Right ventricle myocardium superior (tissue), 1 donor: ENCODE measurements at places on chromosomes 5 and 9. TPM values are rescaled to one million over a fixed set of nuclear protein-coding genes. Genes with fewer than 3 reads are reported as not detected.

DNA sequence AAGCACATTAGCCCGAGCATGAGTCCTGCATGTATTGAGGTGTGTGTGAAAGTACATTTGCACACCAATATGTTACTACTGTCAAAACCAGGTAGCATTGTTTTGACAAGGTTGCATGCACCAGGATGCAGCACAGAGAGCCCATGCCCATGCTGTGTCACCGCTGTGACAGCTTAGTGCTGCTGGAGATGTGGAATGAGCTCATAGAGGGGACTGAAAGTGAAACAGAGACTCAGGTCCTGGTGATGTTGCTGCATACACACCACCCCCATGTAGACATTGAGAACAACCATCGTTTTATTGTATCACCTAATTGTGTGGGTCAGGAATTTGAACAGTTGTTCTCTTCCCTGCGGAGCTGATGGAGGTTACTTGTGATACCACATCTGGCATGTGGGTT is 53.0 kb downstream of the GADD45G start:
- no peak for DNase-seq

DNA sequence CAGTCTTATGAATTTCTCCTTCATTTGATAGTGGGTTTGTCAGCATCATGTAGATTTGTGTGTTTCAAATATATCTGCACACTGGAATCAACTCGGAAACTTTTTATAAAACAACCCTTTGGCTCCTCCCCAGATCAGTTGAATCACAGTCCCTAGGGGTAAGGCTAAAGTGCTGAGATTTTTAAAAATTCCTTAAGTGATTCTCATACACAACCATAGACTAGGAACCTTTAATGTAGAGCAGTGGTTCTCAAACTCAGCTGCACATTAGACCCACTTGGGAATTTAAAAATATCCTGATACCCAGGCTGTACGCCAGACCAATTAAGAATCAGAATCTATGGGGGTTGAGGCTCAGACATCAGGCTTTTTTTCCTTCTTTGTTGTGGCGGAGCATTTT is 17.5 kb upstream of the JAK2 start:
- DNase-seq, result no peak

DNA sequence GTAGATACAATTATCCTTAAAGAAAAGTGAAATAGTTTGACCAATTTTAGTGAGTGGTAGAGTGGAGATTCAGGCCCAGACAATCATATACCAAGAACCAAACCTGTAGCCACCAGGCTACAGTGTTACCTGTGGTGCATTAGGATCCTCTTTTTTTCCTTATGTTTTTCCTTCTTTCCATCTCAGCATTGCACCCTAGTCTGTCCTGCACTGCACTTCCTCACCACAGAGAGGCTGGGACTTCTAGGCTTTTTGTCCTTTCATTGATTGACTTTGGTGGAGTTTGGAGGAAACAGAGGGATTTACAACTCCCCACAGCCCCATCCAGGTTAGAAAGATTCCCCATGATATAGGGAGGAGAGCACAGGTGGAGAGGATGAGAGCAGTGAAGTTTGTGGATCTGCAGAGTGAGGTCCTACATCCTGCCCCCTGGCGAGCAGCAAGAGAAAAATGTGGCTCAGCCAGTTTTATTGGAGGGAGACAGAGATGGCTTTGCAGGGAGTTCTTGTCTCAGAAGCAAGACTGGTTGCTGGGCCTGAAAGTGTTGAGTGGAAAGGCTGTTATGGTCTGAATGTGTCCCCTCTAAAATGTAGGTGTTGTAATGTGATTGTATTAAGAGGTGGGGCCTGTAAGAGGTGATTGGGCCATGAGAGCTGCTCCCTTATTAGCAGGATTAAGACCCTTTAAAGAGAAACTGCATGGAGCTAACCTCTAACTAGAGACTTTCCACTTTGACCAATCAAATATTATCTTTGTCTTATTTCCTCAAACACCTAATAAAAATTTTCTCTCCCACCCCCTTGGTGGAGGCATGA is 36.2 kb downstream of the KIF4B start:
- no peak for DNase-seq

GRCh38 chr5:179377421-179378115 is 32.3 kb upstream of the ADAMTS2 start:
- no peak for DNase-seq

DNA sequence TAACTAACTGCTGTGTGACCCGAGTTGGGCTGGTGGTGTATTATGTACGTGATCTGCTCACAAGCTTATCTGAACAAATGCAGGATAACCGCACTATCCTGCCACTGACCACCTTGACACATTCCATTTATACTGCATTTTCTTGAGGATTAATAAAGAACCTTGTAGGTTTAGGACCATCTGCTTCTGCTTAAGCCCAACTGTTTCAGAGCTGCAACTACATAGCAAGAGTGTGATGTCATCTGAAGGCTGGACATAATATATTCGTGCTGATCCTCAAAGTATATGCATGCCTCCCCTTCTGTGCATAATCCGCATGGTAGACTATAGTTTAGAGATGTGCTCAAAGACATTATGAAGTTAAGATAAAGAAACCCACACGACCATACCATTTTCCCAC is 435.9 kb downstream of the BNC2 start:
- no peak for DNase-seq

DNA sequence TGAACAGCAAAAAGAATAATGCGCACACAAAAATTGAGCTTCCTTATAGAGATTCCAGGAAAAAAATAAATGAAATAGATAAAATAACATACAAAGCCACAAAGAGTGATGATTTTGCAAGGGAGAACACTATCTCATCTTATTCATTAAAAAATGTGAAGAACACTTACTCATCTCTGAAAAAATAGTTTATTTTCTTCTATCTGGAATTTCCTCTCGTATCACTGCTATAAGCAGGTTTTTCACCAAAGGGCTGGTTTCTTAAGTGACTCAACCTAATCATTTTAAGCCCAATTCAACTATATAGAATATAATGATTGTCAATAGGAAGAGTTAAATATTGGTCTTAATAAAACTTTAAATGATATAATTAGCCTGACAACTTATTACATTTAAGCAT is 504.9 kb downstream of the NR2F1-AS1 start:
- no peak for DNase-seq

GRCh38 chr5:157485340-157485739 is 25.3 kb downstream of the NIPAL4 start:
- DNase-seq, result no peak

ALDH1A1 gene
- total RNA-seq, result 19.8 TPM

BAAT gene
- total RNA-seq, result 0.08 TPM

DND1 gene
- total RNA-seq, result 0.40 TPM

PCA3 gene
- not detected for total RNA-seq
